ENCODE measurements at places on chromosomes 7 and 10. TPM values are rescaled to one million over a fixed set of nuclear protein-coding genes. Genes with fewer than 3 reads are reported as not detected.

GRCh38 chr7:20038676-20039075 lies 178.5 kb downstream of the MACC1 start:
- H3K27ac ChIP-seq: no peak overlapping the region
- H3K4me1 ChIP-seq: no peaks in the 10 kb centered on the region
- no peaks in the 10 kb centered on the region for H3K36me3 ChIP-seq
- DNase-seq: no peak

The GPR26 gene
- not detected for total RNA-seq

- no peaks in the 10 kb centered on the region for H3K4me1 ChIP-seq
- H3K27ac ChIP-seq: no peak overlapping the region
- no peak for DNase-seq
- H3K36me3 ChIP-seq: no peaks in the 10 kb centered on the region
- H3K4me3 ChIP-seq: no peak overlapping the region
Measured at GRCh38 chr7:73696372-73696771, 13.0 kb downstream of the BUD23 start.

The PAX4 gene
- total RNA-seq: 0.67 TPM

DNA sequence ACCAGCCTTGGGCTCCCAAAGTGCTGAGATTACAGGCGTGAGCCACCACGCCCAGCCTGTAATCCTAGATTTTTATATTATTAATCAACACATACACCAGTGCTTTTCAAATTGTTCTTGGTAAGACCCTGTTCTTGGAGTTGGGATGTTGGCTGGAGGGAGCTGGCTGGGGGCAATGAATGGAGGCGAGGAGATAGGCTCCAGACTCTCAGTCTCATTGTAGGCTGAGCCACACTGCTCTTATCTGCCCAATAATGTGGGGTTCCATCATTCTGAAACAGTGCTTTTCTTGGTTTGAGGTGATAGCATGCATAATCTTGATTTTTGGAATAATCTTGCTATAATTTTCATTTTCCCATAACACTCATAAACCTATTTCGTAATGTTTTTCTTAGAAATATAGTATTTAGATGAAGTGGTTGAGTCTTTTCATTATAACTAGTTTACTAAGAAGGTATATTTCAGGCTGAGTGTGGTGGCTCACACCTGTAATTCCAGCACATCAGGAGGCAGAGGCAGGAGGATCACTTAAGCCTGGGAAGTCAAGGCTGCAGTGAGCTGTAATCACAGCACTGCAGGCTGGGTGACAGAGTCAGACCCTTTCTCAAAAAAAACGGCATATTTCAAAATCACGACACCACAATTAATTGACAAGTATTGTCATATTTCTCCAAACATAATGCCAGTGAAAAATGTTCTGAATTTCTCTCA lies 65.1 kb upstream of the LYZL2 start:
- no peaks in the 10 kb centered on the region for H3K4me1 ChIP-seq
- no peak for DNase-seq
- no peaks in the 10 kb centered on the region for H3K36me3 ChIP-seq
- H3K27me3 ChIP-seq: no peaks in the 10 kb centered on the region
- no peak overlapping the region for H3K4me3 ChIP-seq
